ENCODE measurements at places on chromosomes 7 and 10. TPM values are rescaled to one million over a fixed set of nuclear protein-coding genes. Genes with fewer than 3 reads are reported as not detected.
A peak's percentile ranks its signal among the peaks of the same experiment; 100 is the strongest.

MKI67 gene
- total RNA-seq: 36.4 TPM

ADAP1 gene
- 0.84 TPM for total RNA-seq

FAM25G gene
- not detected for total RNA-seq

C7orf57 gene
- total RNA-seq: not detected

LIPK gene
- not detected for total RNA-seq

SLC39A12 gene
- total RNA-seq: not detected

LRIT1 gene
- not detected for total RNA-seq

HTR5A gene
- total RNA-seq: not detected

ZNHIT1 gene
- total RNA-seq: 88.9 TPM

USP54 gene
- 8.2 TPM for total RNA-seq

FMC1 gene
- 14.0 TPM for total RNA-seq

- H3K36me3 ChIP-seq: peaks cover 21% of the 10 kb centered on the region
- H3K4me3 ChIP-seq: no peak overlapping the region
- no peak for DNase-seq
- no peak overlapping the region for H3K27ac ChIP-seq
- peaks cover 32% of the 10 kb centered on the region for H3K4me1 ChIP-seq
- no peaks in the 10 kb centered on the region for H3K27me3 ChIP-seq
Observed at GRCh38 chr7:28013019-28013418, 167.6 kb downstream of the JAZF1 start.

- DNase-seq: no peak
- peaks cover 14% of the 10 kb centered on the region for H3K36me3 ChIP-seq
- H3K27ac ChIP-seq: no peak overlapping the region
Observed at GRCh38 chr7:44403775-44404174, 78.4 kb upstream of the CAMK2B start.

- no peak overlapping the region for H3K27ac ChIP-seq
- H3K27me3 ChIP-seq: peaks cover 21% of the 10 kb centered on the region
- no peaks in the 10 kb centered on the region for H3K4me1 ChIP-seq
Observed at GRCh38 chr7:1263391-1263951, 30.8 kb downstream of the UNCX start.

GRCh38 chr7:112743811-112744210, 46.4 kb downstream of the TMEM168 start:
- H3K27ac ChIP-seq: no peak overlapping the region
- DNase-seq: no peak
- no peak overlapping the region for H3K4me3 ChIP-seq
- no peaks in the 10 kb centered on the region for H3K36me3 ChIP-seq
- no peaks in the 10 kb centered on the region for H3K27me3 ChIP-seq

GRCh38 chr7:73338321-73338720, 10.4 kb downstream of the FKBP6 start:
- no peak overlapping the region for H3K4me3 ChIP-seq
- H3K27ac ChIP-seq: no peak overlapping the region
- peaks cover 14% of the 10 kb centered on the region for H3K4me1 ChIP-seq
- peaks cover 36% of the 10 kb centered on the region for H3K27me3 ChIP-seq

DNA sequence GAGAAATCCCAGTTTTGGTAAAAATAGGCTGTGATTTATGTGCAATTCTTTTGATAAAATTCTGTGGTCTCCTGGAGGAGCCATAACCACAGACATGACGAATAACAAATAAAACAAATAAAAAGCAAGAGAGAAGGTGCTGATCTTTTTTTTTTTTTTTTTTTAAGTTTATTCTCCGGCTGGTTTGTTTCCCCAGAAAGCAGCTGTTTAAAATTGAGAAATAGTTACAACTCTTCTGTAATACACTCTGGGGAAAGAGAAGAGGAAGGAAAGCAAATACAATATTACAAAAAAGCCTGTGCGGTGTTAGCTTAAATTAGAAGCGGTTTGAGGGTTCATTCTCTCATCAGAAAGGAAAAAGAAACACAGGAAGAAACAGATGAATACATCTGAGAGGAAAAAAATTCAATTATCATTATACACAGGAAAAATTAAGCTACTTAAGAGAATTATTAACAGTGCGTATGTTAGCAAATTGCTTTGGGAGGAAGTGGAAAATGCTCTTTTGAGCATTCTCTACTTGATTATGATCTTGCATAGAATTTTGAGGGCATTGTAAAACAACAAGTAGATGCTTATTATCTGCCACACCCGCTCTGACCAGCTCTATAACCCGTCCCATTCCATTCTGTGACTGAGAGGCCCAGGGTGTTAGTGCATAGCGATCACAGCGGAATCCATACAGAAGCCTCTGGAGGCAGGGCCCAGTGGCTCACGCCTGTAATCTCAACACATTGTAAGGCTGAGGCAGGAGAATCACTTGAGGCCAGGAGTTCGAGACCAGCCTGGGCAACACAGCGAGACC, 40.6 kb upstream of the WAC start:
- H3K27me3 ChIP-seq: peaks cover 12% of the 10 kb centered on the region
- DNase-seq: no peak
- H3K4me3 ChIP-seq: no peak overlapping the region
- H3K36me3 ChIP-seq: no peaks in the 10 kb centered on the region

DNA sequence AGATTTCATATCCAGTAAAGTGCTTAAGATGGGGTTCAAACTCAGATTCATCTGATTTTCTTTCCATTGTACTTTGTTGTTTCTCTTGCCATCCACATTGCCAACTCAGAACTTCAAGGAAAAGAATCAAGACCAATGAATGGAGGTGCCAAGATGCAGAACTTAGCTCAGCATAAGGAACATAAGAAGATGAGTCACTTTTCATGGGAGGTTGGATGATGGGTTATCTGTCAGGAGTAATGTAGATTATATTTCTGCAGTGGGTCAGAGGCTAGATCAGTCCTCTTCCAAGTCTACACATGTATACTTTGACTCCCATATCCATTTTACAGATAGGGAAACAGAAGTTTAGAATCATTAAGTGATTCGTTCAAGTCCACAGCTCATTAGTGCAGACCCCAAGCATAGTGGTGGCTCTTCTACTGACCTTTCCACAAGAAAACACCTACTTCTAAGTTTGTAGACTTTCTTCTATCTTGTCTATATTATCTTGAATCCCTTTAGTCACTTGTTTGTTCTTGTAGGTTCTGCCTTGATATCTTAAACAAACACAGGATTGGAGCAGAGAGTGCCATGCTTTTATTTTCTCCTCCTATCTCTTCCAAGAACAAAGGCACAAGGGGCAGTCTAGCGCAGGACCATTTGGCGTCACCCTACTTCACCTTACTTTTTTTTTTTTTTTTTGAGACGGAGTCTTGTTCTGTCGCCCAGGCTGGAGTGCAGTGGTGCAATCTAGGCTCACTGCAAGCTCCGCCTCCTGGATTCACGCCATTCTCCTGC, 14.0 kb upstream of the ADD3 start:
- H3K4me3 ChIP-seq: peak overlapping the region; percentile 26
- H3K36me3 ChIP-seq: no peaks in the 10 kb centered on the region
- peak overlapping the region; percentile 66 for H3K27ac ChIP-seq
- peaks cover 2% of the 10 kb centered on the region for H3K27me3 ChIP-seq
- DNase-seq: no peak

DNA sequence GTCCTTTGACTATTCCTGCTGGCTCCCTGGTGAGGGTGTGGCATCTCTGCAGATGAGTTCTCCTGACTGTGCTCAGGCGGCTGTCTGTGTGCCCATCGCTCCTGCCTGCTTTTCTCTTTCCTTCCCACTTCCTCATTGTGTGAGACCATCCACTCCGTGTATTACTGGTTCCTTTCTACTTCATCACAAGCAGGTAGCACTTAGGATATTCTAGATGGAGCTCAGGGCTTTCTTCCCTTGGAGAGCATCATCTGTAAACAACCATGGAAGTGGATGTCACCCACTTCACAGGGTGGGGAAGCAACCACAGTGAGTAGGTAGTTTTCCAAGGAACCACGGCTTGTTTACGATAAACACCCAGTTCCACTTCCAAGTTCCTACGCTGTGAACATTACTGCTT, 15.7 kb downstream of the DNAJB6 start:
- DNase-seq: no peak
- no peak overlapping the region for H3K4me3 ChIP-seq
- H3K27me3 ChIP-seq: peaks cover 9% of the 10 kb centered on the region
- H3K4me1 ChIP-seq: peaks cover 69% of the 10 kb centered on the region
- H3K27ac ChIP-seq: no peak overlapping the region

DNA sequence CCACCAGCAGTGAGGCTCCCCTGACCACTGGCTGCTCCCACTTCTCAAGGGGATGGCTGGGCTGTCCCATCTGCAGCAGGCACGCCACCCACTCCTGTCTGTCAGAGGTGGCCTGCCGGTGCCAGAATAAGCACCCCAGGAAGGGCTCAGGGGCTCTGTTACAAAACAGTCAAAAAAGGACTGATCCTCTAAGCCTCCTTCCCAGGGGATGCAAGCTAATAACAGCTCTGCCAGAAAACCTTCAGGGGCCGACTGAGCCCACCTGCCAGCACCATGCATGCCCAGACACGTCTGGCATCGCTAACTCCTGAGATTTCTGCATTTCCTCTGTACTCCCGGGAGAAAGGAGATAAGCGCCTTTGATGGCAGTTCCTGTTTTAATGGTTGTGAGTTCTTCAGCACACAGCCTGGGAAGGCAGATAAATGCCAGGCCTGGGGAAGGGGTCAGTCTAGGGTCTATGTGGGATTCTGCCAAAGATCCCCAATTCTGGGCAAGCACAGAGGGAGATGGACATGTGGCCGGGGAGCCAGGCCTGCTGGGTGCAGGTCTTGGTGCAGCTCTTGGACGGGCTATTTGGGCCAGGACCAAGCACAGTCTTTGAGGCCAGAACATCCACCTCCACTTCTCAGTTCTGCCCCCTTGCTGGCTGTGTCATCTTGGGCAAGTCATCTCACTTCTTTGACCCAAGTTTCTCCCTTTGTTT, 128.4 kb downstream of the ARHGAP22 start:
- H3K4me3 ChIP-seq: no peak overlapping the region
- peak overlapping the region; percentile 40 for H3K27ac ChIP-seq
- H3K36me3 ChIP-seq: peaks cover 58% of the 10 kb centered on the region
- peaks cover 11% of the 10 kb centered on the region for H3K27me3 ChIP-seq
- H3K4me1 ChIP-seq: peaks cover 53% of the 10 kb centered on the region

DNA sequence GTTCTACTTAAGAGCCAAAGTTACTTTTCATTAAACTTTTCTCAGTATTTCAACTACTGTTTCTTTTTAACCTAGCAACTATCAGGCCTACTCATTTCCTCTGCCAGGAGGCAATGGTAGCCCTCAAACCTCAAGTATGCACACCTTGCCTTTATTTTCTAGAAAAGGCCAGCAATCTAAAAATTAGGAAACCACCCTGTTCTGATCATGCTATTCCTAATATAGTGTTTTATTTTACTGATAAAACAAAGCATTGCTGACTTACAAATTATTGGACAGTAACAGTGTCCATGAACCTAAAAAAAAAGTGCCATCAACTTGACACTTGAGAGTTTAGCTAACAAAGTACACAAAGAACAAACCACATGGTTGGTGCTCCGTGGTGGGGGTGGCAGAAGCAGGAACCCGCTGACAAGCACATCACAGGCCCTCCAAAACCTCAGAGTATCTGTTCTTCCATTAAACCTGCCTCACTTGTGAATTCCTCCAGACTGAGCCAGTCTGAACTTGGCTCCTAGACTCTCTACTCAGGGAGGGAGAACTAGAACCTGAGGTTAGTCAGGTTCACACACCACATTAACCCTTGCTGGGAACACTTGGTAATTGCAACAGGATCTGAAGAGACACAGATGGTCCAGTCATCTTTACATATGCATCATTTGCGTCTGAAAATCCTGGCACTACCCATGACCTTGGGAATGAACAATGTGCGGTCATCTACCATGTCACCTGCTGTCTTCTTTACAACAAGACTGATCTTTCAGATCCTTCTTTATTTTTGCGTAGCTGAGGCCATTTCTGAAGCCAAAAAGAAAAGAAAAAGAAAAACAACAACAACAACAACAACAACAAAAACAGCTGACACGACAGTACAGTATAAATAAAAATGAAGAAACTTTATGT, 31.9 kb downstream of the PIP4K2A start:
- peak; percentile 36 for DNase-seq
- H3K36me3 ChIP-seq: peaks cover 11% of the 10 kb centered on the region
- peak overlapping the region; percentile 98 for H3K27ac ChIP-seq
- no peaks in the 10 kb centered on the region for H3K27me3 ChIP-seq
- peaks cover 59% of the 10 kb centered on the region for H3K4me1 ChIP-seq

GRCh38 chr10:74825371-74826141, 844 bp upstream of the KAT6B start:
- no peaks in the 10 kb centered on the region for H3K27me3 ChIP-seq
- DNase-seq: no peak
- no peaks in the 10 kb centered on the region for H3K36me3 ChIP-seq
- H3K4me1 ChIP-seq: peaks cover 59% of the 10 kb centered on the region
- H3K27ac ChIP-seq: peak overlapping the region; percentile 96
- H3K4me3 ChIP-seq: peak overlapping the region; percentile 88

- H3K4me1 ChIP-seq: peaks cover 54% of the 10 kb centered on the region
- peaks cover 1% of the 10 kb centered on the region for H3K27me3 ChIP-seq
- peak; percentile 30 for DNase-seq
- peak overlapping the region; percentile 99 for H3K4me3 ChIP-seq
Observed at GRCh38 chr7:39951226-39952194, 1.5 kb downstream of the CDK13 start.

DNA sequence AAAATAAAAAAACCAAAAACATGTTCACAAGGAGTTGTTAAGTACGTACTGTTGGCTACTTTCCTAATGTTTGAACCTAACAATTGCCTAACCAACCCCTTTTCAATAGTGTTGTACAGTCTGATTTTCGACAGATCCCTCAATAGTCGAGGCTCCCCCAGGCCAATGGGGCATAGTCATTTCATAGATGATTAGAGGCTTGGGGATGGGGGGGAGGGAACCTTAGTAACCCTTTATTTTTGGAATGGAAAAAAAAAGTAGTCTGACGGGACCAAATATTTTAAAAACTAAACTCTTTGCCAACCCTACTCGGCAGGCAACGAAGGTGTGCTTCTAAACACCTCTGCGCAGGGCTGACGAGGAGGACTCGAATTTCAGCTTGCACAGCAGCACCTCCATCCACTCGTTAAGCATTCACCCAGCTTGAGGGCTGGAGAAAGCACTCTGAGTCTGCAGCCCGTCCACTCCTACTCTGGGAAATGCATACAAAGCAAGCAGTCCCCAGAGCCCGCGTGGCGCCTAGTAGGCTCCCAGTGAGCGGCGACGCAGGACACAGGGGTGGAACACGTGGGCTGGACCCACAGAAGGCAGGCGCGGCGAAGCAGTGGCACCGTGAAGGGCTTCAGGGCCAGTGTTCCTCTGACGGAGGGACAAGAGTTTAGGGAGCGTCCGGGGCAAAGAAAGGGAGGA, 899 bp downstream of the PUS7 start:
- peak; percentile 57 for DNase-seq
- H3K27me3 ChIP-seq: peaks cover 2% of the 10 kb centered on the region
- H3K36me3 ChIP-seq: peaks cover 12% of the 10 kb centered on the region
- H3K4me1 ChIP-seq: peaks cover 13% of the 10 kb centered on the region

DNA sequence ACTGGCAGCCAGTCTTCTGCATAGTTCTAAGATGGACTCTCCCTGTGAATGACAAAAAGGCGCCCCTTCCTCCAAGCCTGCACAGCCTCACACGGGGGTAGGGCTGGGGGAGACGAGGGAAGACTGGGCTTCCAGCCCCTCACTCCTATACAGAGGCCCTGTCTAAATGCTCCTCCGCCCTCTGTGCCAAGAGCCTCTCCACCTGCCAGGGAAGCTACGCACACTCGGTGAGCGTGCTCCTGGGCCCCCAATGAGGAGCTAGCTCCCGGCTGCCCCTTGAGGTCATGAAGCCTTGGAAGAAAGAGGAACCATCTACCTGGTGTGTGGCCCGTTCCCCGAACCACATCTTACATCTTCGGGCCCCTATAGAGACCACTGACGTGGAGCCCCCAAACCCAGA, 54.8 kb downstream of the CRTAC1 start:
- peaks cover 34% of the 10 kb centered on the region for H3K27me3 ChIP-seq
- no peak for DNase-seq
- H3K4me3 ChIP-seq: no peak overlapping the region

- peak overlapping the region; percentile 36 for H3K4me3 ChIP-seq
- H3K27ac ChIP-seq: peak overlapping the region; percentile 85
- peaks cover 80% of the 10 kb centered on the region for H3K4me1 ChIP-seq
- peaks cover 36% of the 10 kb centered on the region for H3K36me3 ChIP-seq
- DNase-seq: no peak
- no peaks in the 10 kb centered on the region for H3K27me3 ChIP-seq
Observed at GRCh38 chr10:77587416-77587790, 50.2 kb downstream of the KCNMA1 start.

All from HFFc6 (cell line).